ENCODE measurements at places on chromosomes 5 and 9. TPM values are rescaled to one million over a fixed set of nuclear protein-coding genes. Genes with fewer than 3 reads are reported as not detected.
A peak's percentile ranks its signal among the peaks of the same experiment; 100 is the strongest.

The PCDH1 gene
- total RNA-seq, result not detected

The FEM1C gene
- total RNA-seq, result 13.9 TPM

The SH2D3C gene
- 30.0 TPM for total RNA-seq

- H3K4me3 ChIP-seq, result no peak overlapping the region
- no peaks in the 10 kb centered on the region for H3K4me1 ChIP-seq
- no peak overlapping the region for H3K27ac ChIP-seq
Measured at GRCh38 chr9:25254051-25254450, 424.2 kb downstream of the TUSC1 start.

- no peak for DNase-seq
- H3K27ac ChIP-seq, result no peak overlapping the region
- H3K27me3 ChIP-seq, result peaks cover 4% of the 10 kb centered on the region
- no peaks in the 10 kb centered on the region for H3K4me1 ChIP-seq
- H3K4me3 ChIP-seq, result no peak overlapping the region
Measured at GRCh38 chr9:38130724-38131123, 61.7 kb upstream of the SHB start.

- no peak overlapping the region for H3K4me3 ChIP-seq
- no peaks in the 10 kb centered on the region for H3K4me1 ChIP-seq
- no peak for DNase-seq
- no peaks in the 10 kb centered on the region for H3K36me3 ChIP-seq
- peaks cover 4% of the 10 kb centered on the region for H3K27me3 ChIP-seq
Measured at GRCh38 chr9:113997610-113998009, 80.5 kb downstream of the AMBP start.

GRCh38 chr9:18390393-18390792 is 83.6 kb upstream of the ADAMTSL1 start:
- no peaks in the 10 kb centered on the region for H3K36me3 ChIP-seq
- no peak overlapping the region for H3K27ac ChIP-seq
- no peak for DNase-seq
- H3K27me3 ChIP-seq, result peaks cover 2% of the 10 kb centered on the region

- no peak overlapping the region for H3K27ac ChIP-seq
- DNase-seq, result no peak
- no peaks in the 10 kb centered on the region for H3K27me3 ChIP-seq
- H3K36me3 ChIP-seq, result peaks cover 24% of the 10 kb centered on the region
Measured at GRCh38 chr5:6361101-6361500, 17.2 kb downstream of the MED10 start.

DNA sequence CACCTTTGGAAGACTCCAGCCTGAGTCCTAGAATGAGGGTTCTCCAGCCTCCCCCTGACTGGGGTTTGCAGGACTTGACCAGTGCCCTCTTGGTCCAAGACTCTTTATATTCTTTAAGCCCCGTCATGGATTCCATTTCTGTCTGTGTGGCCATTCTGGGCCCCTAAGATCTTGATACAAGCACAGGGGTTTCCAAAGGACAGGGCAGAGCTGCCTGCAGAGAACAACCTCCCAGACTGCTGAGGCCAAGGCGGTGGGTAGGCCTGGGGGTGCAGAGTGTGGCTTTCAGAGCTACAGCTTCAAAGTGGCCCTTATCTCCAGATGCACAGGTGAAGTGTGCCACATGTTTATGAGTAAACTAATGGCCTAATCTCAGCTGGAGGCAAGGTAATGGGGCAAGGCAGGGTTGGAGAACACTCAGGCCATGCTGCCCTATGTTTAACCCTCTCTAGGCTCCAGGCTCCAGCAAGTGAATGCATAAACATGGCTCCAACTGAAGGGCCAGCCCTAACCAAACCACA is 32.1 kb downstream of the FOXI1 start:
- H3K27me3 ChIP-seq, result peaks cover 15% of the 10 kb centered on the region
- H3K4me3 ChIP-seq, result no peak overlapping the region
- H3K4me1 ChIP-seq, result no peaks in the 10 kb centered on the region
- H3K36me3 ChIP-seq, result no peaks in the 10 kb centered on the region

- no peaks in the 10 kb centered on the region for H3K36me3 ChIP-seq
- no peak overlapping the region for H3K4me3 ChIP-seq
- peaks cover 2% of the 10 kb centered on the region for H3K27me3 ChIP-seq
- H3K27ac ChIP-seq, result no peak overlapping the region
- H3K4me1 ChIP-seq, result peaks cover 4% of the 10 kb centered on the region
- no peak for DNase-seq
Measured at GRCh38 chr9:3858961-3859360, 333.2 kb upstream of the RFX3 start.

DNA sequence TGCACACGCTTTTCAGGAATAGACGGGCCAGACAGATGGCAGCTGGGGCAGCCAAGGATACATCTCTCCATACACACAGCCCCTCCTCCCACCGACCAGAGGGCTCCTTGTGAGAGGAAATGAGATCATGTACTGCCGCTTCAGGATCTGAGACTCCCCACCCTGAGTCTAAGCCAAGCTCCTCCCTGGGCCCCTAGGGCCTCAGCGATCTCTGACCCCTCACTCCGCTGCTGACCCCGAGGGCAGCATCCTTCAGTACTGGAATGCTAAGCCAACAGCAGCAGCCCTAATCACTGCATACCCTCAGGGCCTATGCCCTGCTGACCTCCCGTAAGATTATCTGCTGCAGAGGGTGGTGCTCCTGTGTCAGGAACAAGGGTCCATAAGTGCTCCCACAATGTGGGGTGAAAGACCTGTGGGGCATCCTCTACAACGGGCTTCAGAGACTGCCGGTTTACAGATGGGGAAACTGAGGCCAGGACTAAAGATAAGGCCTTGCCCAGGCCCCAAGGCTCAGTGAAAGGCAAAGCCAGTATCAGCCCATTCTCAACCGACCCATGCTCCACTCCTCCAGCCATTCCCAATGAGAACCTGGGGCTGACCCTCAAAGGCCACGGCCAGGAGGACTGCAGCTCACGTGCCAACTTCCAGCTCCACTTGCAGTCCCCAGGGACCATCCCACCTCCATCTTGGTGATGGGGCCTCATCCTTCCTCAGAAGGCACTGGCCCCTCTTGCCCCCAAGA is 37.5 kb downstream of the BICD2 start:
- no peak for DNase-seq
- H3K4me3 ChIP-seq, result no peak overlapping the region
- no peak overlapping the region for H3K27ac ChIP-seq
- H3K36me3 ChIP-seq, result peaks cover 2% of the 10 kb centered on the region
- peaks cover 19% of the 10 kb centered on the region for H3K4me1 ChIP-seq

- H3K36me3 ChIP-seq, result no peaks in the 10 kb centered on the region
- peaks cover 18% of the 10 kb centered on the region for H3K27me3 ChIP-seq
- no peaks in the 10 kb centered on the region for H3K4me1 ChIP-seq
- no peak for DNase-seq
- no peak overlapping the region for H3K27ac ChIP-seq
Measured at GRCh38 chr5:103298607-103299188, 40.1 kb downstream of the MACIR start.

- no peak for DNase-seq
- H3K27ac ChIP-seq, result no peak overlapping the region
- no peak overlapping the region for H3K4me3 ChIP-seq
- H3K4me1 ChIP-seq, result no peaks in the 10 kb centered on the region
- peaks cover 6% of the 10 kb centered on the region for H3K27me3 ChIP-seq
Measured at GRCh38 chr5:42605490-42605889, 151.1 kb upstream of the CCDC152 start.

- H3K27me3 ChIP-seq, result no peaks in the 10 kb centered on the region
- H3K27ac ChIP-seq, result peak overlapping the region; percentile 81
- peak overlapping the region; percentile 17 for H3K4me3 ChIP-seq
- peaks cover 73% of the 10 kb centered on the region for H3K36me3 ChIP-seq
- DNase-seq, result no peak
- H3K4me1 ChIP-seq, result peaks cover 61% of the 10 kb centered on the region
Measured at GRCh38 chr5:7878381-7878873, 9.5 kb downstream of the MTRR start.

DNA sequence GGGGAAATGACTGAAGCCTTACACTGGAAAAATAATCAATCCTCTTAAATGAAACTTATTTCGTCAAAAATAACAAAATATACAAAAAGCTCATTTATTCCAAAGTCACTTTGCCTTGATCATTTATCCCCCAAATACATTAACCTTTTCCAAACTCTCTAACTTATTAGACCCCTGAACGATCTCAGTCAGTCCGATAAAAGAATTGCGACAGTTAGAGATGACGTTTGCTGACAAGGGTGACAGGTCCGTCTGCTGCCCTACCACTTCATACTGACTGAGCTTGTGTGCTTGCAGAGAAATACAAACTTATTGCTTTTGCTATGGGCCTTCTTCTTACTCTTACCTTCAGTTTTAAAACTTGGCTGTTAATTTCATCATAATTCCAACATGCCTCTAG is 169.7 kb downstream of the ZDHHC21 start:
- no peak overlapping the region for H3K27ac ChIP-seq
- peaks cover 2% of the 10 kb centered on the region for H3K27me3 ChIP-seq
- no peak for DNase-seq
- H3K4me3 ChIP-seq, result no peak overlapping the region

Data from activated T-helper 1 cell treated with anti-CD3 and anti-CD28 coated beads, Interleukin-12 subunit alpha, Interleukin-12 subunit beta, Interleukin-2, Interleukin-4 antibody, amounts not matched to agents 30 ng/mL and 10 ng/mL and 1 ng/mL, durations not matched to agents 14 hours and 24 hours and 36 hours (primary cell).